NCI-H1417 treated with DMSO at 0.1 percent for 48 hours (cell line): ENCODE measurements at places on chromosomes 6 and 20.

DNA sequence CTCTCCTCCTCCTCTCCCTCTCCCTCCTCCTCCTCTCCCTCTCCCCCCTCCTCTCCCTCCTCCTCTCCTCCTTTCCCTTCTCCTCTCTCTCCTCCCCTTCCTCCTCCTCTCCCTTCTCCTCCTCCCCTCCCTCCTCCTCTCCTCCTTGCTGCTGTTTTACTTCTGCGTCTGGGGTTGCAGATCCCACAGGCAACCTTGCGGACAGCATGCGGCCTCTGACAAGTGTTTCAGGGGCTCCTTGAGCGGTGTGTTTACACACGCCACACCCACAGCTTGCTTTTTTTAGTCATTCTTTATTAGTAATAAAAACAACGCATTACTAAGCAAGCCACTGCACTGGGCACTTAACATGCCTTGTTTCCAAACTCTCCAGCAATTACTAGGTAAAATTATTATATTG lies 81.9 kb downstream of the TFAP2C start:
- no peak for DNase-seq

DNA sequence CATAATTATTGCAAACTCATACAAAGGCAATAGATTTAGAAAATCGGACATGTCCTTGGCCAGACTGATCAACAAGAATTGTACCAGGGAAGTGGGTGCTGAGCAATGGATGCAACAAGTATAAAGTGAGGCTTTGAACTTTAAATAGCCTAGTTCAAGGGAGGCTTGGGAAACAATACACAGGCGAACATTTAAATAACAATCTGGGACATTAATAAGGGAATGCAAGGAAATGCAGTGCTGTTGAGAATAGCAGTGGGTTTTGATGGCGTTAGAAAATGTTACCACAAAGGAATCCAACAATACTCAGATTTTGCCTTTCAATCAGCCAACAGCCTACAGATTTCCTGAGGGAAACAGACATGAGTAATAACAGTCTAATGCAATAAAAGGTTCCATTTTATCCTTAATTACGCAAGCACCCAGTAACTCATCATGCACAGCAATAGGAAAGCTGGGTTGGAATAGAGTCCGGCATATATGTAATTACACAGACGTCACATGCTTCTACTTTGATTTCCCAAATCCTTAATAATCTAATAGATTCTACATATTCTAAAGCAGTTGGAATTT lies 134.6 kb downstream of the PHACTR1 start:
- no peak for DNase-seq

DNA sequence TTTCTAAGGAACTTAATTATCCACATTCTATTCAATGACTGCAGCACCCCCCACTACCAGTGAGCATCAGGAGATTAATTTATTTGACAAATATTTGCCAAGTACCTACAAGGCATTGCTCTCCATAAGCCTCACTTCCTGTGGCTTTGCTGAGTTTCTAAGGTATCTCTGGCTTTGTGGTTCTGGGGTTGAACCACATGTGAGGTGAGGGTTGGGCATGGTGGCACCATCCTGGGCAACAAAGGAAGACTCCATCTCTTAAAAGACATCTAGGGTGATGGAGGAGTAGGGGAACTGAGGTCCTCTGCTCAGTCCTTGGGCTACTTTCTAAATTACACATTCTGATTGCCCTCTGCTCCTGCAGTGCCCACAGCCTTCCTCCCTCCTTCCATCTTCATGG lies 25.5 kb upstream of the WFDC2 start:
- DNase-seq, result no peak

- DNase-seq, result no peak
Observed at GRCh38 chr6:128280960-128281359, 239.4 kb downstream of the PTPRK start.

DNA sequence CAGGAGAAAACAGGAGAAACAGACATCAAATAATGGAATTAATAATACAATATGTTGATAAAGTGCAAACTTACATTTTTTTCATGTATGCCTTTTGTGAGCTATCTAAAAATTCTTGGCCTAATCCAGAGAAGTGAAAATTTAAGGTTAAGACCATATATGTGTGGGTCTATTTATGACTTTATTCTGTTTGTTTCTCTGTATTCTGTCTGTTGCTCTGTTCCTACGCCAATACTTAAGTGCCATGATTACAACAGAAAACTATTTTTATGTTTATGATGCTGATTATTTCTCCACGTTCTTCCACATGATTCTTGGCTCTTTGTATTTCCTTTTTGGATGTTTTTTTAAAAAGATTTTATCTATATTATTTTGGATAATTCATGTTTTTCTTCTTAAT lies 109.6 kb upstream of the MAP3K4 start:
- no peak for DNase-seq

DNA sequence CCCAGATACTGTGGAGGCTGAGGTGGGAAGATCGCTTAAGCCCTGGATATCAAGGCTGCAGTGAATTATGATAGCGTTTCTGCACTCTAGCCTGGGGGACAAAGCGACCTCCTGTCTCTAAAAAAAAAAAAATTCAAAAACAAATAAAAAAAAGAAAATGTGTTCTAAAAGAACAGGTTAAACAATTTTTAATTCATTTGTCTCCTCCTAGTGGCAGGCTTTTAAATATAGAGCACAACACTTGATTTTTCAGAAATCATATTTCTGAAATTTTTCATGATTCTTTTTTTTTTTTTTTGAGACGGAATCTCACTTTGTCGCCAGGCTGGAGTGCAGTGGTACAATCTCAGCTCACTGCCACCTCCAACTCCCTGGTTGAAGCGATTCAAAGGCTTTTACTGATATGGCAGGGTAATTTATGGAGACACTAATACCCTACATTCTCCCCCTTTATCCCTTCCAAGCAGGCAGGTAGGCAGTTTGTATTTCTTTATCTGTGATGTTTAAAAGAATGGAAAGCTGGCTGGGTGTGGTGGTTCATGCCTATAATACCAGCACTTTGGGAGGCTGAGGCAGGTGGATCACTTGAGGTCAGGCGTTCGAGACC lies 8.7 kb upstream of the GTF3C6 start:
- DNase-seq, result no peak
